ENCODE measurements at places on chromosomes 7 and 10. TPM values are rescaled to one million over a fixed set of nuclear protein-coding genes. Genes with fewer than 3 reads are reported as not detected.
A peak's percentile ranks its signal among the peaks of the same experiment; 100 is the strongest.

The SEMA4G gene
- 0.16 TPM for total RNA-seq

The SH3PXD2A gene
- total RNA-seq = 9.4 TPM

DNA sequence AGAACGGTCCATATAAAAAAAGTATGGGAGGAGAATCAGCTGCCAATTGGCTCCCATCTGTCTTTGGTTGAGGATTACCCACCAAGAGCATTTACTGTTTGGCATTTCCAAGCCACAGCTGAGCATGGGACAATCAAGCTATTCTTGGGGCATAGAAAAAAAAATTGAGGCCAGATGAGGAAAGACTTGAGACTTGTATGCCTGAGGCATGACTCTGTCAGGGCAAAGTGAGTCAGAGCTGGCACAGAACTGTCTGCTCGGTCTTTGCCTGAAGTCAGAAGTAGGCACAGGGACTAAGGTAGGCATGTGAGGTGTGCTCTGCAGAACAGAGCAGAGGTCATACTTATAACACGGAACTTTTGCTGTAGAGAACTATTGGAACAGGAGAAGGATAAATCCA lies 126.5 kb upstream of the CHRM2 start:
- no peak for DNase-seq

The IRF5 gene
- 7.4 TPM for total RNA-seq

DNA sequence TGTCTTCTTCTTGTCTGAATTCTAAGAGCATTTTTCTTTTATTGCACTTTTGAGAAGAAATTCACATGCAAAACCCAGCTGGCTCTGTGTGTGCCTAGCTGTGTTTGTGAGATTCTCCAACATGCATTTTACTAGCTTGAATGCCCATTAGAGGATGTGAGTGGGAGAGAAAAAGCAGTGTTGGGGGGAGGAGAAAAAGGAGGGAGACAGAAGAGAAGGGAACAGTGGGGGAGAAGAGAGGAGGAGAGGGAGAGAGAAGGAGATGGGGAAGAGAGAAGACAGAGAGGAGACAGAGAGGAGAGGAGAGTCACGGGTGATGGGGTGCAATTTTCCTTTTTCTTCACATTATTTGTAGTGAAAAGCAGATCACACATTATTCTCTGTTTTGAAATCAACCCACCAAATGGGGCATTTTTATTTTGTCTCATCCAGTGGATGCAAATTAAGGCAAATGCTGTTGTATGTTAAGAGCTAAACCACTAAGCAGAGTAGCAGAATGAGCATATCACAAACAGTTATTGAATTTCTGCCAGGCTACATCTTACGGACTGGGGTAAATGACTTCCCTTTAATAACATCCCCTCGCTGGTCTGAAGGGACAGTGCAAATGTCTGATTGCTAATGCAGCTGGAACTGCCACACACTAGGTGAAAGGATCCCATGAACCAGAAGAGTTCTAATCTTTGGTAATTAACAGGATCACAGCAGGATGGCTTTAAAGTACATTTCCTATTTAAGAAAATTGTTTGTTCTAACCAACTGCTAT lies 849 bp downstream of the LRRN3 start:
- no peak for DNase-seq

DNA sequence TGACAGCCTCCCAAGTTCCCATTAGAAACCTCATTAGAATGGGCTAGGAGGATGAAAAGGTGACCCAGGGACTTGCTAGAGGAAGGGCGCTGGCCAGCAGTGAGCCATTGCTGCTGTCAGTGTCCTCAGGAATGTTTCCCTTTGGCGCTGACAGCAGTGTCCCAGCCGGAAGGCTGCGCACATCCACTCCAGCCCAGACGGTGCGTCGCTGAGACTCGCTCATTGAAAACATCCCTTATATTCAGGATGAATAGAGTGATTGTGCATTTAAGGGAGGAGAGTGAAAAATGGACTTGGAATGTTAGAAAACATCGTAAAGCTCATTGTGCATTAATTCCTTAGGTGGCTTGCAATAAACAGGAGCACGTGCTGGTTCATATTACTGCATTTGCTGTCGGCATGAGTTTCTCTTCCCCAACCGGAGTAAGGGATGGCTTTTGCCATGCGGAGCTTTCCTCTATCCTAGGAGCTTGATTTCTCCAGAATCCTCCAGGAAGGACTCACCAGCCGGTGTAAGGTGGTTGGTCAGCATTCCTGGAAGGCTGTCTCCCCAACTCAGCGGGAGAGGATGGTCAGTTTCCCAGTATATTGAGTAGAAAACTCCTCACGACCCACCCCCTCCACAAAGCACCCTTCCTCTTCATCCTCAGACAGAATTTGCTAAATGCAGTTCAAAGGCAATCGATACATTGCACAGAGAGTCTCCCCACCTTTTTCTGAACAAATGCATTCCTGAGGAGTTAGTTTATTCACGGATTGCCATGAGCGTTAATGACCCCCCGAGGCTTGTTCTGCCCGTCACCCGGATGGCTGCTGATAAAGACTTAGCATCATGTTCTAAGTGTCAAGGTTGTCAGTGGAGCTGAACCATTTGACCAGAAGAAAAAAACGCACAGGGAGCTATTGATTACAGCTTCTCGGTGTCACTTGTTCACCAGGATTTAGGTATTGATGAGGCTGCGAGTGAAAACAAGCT lies 201.8 kb downstream of the EBF3 start:
- no peak for DNase-seq

The VWDE gene
- total RNA-seq = 3.2 TPM

The GPR22 gene
- total RNA-seq = not detected

The SORBS1 gene
- total RNA-seq = 0.47 TPM

DNA sequence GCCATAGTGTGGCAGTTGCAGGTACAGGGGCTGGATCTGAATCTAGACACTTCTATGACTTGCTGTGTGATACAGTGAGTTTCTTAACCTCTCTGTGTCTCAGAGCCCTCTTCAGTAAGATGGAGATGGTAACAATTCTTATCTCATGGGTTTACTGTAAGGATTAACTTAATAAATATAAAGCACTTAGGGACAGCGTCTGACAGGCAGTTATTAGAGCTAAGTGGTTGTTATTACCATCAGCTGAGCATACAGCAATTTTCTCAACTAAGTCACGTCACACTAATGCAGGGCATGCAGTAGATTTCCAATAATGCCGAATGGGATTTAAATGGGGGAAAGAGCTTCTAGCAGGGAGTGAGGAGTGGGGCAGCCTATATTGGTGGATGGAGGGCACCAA lies 162.6 kb downstream of the SH2D4B start:
- DNase-seq = no peak

DNA sequence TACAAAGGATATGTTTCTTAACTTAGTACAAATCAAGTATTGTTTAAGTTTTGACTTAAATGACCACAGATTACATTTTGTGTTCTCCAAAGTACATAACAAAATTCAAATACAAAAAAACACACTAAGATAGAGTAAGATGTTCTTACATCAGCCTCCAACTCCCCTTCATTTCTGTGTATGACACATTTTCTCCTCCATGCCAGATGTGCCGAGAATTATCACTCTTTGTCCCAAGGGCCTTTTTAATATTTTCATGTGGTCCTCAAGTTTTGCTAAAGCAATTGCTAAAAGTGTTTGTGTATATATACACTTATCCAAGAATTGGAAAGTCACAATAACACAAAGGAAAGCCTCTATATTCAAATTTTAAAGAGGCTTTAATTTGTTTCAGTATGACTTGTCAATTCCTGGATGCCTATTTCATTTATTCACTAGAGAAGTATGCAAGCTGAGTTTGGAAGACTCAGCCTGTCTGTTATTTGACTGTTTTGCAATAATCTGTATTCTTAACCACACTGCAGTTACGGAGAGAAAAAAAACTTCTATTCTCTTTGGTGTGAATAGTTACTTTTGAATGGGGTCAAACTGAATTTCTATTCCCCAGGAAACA lies 586.4 kb upstream of the SEMA3D start:
- no peak for DNase-seq

- no peak for DNase-seq
Observed at GRCh38 chr10:124266468-124267230, 152.1 kb downstream of the OAT start.

- no peak for DNase-seq
Observed at GRCh38 chr7:7808156-7808555, 89.7 kb upstream of the RPA3 start.

DNA sequence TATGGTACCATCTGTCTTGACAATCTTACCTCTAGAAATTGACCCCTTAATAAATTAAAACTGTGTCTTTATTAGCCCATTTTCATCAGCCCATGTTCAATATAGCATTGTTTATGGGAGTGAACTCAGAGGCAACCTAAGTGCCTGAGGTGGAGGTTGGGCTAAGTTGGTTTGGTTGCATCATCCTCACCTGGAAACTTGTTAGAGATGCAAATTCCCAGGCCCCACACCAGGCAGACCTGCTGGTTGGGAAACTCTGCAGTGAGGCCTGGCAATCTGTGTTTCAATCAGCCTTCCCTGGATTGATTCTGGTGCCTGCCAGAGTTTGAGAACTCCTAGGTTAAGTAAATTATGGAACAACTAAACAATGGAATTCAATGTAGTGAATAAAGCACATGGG lies 9.4 kb upstream of the FAM170B start:
- no peak for DNase-seq

The GIMAP2 gene
- 82.9 TPM for total RNA-seq

- no peak for DNase-seq
Observed at GRCh38 chr7:50703654-50704053, 79.0 kb downstream of the GRB10 start.

The NSUN5 gene
- total RNA-seq = 53.6 TPM

DNA sequence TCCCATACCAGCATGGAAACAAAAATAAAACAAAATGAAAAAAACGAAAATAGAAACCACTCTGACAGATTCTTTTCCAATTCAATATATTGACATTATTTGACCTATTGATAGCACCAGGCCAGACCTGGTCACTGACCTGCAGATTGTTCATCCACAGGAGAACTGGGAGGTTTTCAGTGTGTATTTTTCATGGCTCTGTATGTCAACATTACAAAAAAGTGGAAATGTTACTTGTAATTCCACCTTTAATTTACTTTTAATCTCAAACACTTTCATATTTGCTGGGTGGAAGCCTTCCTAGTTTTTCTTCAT lies 2.9 kb downstream of the HKDC1 start:
- DNase-seq = no peak

The PVRIG gene
- 64.8 TPM for total RNA-seq

DNA sequence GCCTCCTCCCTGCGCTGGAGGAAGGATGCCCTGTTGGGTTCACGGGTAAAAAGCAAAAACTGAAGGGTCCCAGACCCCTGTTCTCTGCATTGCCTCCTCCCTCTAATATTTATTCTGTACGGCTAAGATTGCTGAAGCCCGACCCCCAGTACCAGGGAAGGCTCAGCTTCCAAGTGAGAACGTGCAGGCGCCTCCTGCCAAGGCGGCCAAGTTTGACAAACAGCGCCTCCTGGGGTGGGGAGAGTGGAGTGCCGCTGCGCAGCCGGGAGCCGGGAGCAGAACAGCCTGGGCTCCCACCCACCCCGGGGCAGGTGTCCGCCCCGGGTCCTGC lies 4.7 kb upstream of the EBF3 start:
- DNase-seq = peak; percentile 41

The RBM20 gene
- not detected for total RNA-seq

- peak; percentile 46 for DNase-seq
Observed at GRCh38 chr10:11208908-11209829, 191.5 kb downstream of the CELF2 start.

Measured in activated CD8-positive, alpha-beta T cell treated with anti-CD3 and anti-CD28 coated beads, Interleukin-2, amount 10 ng/mL, durations not matched to agents 7 days and 5 days (primary cell).